CD4-positive, alpha-beta T cell treated with Interleukin-17A for 4 hours (primary cell): ENCODE measurements at places on chromosomes 2 and 18.

- DNase-seq, result no peak
Measured at GRCh38 chr2:25497918-25498407, 156.2 kb upstream of the DNMT3A start.

DNA sequence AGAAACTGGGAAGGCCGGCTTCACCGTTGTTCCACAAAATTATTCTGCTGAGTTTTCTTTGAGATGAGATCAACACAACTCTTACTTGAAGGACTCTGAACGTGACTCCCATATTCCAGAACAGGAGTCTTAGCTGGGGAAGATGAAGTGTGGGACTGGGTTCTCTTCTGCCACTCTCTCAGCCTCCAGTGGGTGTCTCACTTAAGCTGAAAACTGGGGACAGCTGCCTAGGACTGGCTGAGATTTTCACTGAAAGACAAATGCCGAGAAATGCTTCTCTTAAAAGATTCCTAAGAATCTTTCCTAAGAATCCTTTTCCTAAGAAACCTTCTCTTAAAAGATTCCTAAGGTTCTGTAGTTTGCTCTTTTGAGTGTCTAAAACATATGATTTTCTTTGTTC, 156.6 kb upstream of the LHCGR start:
- DNase-seq, result no peak

- no peak for DNase-seq
Measured at GRCh38 chr2:24313744-24314632, 46.3 kb downstream of the ITSN2 start.

GRCh38 chr18:5979971-5980457, 84.7 kb upstream of the TMEM200C start:
- no peak for DNase-seq

GRCh38 chr2:160741271-160741670, 247.7 kb upstream of the RBMS1 start:
- no peak for DNase-seq

DNA sequence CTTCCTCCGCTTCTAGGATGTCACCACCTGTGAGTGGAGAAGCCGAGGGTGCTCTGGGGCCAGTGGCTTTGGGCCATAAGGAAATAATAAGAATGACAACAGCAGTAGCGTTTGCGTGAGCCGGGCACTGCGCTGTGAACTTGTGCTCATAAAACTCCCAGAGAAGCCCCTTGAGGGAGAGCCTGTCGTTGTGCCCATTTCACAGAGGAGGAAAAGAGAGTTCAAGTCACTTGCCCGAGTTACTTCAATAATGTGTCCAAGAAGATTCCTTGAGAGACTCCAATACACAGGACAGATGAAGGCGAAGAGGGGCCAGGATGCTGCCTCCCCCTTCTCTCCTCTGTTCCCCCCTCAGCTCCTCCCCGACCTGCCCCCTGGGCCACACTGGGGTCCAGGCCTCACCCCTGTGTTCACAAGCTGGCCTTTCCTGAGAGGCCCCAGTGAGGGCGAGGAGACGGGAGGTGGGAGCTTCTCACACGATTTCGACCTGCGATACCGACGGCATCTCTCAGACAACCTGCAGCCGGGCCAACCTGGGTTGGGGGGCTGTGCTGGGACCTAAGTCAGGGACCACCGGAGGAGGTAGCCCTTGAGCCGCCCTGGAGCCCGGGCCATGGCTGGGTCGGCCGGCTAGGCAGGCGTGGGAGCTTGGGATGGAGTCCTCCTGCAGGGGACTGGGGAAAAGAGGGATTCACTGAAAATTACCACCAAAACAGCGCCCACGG, 53.5 kb upstream of the UBE2F start:
- no peak for DNase-seq

DNA sequence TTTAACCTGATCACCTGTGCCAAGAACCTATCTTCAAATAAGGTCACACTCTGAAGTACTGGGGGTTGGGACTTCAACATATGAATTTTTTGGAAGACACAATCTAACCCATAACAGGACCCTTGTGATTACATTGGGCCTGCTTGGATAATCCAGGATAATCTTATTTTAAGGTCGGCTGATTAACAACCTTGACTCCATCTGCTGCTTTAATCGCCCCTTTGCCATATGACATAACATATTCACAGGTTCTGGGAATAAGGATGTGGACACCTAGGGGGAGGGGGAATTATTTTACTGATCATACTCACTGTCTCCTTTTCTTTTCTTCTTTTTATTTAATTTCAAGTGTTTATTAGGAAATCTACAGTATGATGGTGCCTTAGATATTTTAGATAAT, 34.8 kb downstream of the CDH20 start:
- DNase-seq, result no peak

- no peak for DNase-seq
Measured at GRCh38 chr2:18663861-18664260, 74.5 kb upstream of the NT5C1B start.

DNA sequence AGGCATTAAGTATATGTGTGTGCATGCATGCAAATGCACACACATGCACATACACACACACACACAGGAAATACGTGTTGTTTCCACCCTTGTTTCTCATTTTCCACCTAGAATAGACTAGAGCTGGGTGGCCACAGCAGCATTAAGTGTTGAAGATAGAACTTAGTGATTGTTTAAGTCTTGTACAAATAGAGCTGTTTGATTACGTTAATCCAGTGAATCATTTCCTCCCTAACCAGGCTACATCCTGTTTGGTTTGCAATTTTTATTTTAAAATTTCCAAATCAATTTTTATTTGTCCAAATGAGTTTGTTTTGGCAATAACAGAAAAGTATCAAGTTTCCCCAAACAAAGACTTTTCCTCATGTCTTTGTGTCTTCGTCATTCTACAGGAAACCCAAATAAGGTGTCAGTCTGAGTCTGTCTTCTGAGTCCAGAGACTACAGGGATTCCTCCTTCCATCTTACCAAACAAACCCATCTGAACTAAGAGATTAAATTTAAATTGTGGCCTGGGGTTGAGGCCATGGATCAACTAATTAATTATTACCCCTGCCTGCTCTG, 74.6 kb upstream of the GALNT5 start:
- DNase-seq, result no peak

GRCh38 chr2:26178746-26179436, 6.0 kb downstream of the GAREM2 start:
- DNase-seq, result peak; percentile 53

GRCh38 chr2:209322041-209322440, 101.8 kb upstream of the MAP2 start:
- DNase-seq, result no peak

DNA sequence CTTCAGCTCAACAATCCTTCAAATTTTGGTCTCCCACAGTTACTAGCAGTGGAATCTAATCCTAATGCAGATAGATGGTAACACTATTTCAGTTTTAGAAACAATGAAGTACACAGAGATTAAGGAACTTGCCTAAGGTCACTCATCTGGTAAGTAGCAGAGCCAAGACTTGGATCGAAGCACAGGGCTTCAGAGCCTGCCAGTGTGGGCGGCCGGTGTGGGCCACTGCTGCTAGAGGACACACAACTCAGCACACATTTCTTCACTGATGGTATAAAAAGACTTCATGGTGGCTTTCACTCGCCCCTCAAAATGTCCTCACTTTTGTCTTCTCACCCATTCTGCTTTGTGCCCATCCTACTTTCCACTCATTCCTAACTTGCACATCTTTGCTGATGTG, 11.1 kb downstream of the C2orf74 start:
- no peak for DNase-seq

DNA sequence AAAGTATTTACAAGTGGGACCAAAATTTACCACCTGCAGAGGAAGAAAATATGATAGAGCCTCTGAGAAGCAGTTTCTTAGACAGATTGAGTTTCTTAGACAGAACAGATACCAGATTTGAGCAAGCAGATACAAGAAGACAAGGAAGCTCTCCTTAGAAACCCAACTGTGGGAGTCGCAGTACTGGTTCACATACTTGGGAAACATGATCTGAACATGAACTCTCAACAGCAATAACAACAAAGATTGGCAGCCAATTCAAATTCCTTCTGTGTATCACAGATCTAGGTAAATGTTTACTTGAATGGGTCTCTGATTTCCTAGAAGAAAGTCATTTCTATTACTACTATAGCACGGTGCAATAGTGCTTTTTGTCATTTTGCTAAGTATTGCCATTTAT, 82.1 kb downstream of the OLA1 start:
- no peak for DNase-seq

- no peak for DNase-seq
Measured at GRCh38 chr2:239462671-239463506, 62.1 kb upstream of the HDAC4 start.

- no peak for DNase-seq
Measured at GRCh38 chr2:1721706-1722646, 22.3 kb downstream of the PXDN start.

GRCh38 chr2:235055891-235056516, 104.2 kb downstream of the SH3BP4 start:
- DNase-seq, result no peak

- DNase-seq, result no peak
Measured at GRCh38 chr2:143347271-143347695, 218.1 kb downstream of the ARHGAP15 start.

DNA sequence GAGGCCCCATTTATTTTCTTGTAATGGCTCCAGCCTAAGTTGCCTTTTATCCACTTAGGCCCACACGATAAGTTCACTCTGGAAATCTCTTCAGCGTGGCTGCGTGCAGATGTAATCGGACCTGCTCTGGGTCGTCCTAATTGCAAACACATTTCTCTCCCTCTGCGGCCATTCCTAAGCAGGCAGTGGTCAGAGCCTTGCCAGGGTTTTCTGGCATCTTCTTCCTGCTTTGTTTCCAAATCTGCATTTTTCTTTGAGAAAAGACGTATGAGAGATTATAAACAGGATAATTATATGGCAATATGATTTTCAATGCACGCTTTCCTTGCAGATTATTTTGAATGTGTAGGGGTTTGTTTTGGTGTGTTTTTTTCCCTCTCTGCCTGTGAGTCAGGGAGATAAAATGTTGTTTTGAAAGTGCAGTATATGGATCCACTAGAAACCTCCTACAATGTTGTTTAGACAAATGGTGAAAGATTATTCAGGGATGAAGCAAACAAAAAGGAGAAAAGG, 239.4 kb upstream of the TANK start:
- DNase-seq, result no peak

GRCh38 chr18:42514512-42514911, 559.5 kb downstream of the PIK3C3 start:
- no peak for DNase-seq

- DNase-seq, result no peak
Measured at GRCh38 chr2:9287400-9288045, 80.9 kb downstream of the ASAP2 start.

DNA sequence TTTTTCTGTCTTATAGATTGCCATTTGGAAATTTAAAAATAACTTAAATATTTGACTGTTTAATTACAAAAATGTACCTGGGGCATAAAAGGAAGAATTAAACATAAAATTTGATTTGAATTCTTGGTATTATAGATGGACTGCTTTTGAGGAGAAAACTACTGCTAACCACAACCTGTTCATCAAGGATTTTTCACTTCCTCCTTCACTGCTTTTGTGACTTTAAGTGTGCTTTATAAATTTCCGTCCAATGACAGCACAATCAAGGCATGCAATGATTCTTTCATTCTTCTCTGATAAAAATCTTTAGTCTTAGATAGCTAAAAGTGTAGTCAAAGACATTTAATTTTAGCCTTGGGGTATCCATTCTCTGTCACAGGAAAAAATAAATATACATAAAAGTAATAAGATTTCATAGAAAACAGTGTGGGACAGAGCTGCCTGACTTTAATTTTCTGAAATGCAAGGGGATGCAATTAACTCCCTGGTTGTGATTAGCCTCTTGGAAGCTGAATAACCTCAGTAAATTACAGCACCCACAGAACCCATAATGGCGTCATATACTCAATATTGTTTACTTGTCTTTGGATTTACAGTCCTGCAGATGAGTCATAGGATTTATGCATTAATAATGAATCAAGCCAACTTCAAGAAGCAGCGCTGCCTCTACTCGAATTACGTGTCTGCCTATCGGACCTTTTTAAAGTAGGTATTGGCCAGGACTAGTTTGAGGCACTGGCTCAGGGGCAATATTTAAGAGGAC, 587.9 kb downstream of the NRXN1 start:
- no peak for DNase-seq

DNA sequence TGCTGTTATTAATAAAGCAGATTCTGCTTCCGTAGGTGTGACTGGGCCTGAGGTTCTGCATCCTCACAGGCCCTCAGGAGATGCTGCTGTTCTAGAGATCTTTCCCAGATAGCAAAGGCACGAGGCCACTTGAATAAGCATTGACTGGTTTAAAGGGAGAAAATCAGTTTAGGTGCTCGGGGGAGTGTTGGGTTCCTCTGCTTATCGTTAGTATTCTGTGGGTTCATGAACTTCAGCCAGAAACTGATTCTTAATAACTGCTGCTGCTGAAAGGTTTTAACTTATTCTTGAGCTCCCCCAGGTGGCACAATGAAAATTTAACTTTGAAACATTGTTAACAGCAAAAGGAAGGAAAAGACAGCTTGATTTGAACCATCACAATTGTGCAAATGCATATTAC, 56.9 kb downstream of the ITGA6 start:
- peak; percentile 34 for DNase-seq

GRCh38 chr2:181992776-181993175, 7.1 kb downstream of the PPP1R1C start:
- DNase-seq, result no peak

DNA sequence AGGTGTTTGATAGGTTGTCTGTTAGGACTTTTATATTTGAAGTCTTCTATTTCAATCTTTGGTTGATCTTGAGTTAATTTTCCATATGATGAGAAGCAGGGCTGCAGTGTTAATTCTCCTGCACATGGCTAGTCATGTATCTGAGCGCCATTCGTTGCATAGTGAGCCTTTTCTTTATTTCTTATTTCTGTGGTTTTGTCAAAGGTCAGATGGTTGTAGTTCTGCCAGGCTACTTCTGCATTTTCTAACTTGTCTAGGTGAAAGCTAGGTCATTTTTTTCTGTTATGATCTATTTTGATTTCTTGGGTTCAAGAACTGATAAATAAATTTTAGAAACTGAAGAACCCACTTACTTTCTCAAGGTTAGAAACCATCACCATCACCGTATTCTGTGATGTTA, 56.7 kb downstream of the CCDC74A start:
- no peak for DNase-seq

GRCh38 chr2:176637486-176638166, 368.4 kb downstream of the MTX2 start:
- DNase-seq, result peak; percentile 5

DNA sequence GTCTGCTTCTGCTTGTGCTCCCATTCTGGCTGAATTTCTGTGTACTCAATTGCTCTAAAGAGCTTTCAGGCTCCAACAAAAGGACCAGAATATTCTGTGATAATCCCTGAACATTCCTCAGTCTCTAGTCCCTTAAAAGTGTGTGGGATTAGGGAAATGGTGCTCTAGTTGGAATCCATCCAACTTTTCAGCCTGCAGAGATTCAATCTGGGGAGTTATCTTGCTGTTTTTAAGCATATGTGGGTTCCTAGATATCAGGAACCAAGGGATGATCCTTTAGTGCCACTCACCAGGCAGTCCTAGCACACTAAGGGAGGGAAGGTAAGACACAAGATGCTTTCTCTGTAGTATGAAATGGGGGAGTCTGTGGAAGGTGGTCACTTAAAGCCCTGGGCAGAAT, 140.3 kb upstream of the SLC1A4 start:
- DNase-seq, result no peak
